ENCODE measurements at places on chromosomes 5 and 9.

DNA sequence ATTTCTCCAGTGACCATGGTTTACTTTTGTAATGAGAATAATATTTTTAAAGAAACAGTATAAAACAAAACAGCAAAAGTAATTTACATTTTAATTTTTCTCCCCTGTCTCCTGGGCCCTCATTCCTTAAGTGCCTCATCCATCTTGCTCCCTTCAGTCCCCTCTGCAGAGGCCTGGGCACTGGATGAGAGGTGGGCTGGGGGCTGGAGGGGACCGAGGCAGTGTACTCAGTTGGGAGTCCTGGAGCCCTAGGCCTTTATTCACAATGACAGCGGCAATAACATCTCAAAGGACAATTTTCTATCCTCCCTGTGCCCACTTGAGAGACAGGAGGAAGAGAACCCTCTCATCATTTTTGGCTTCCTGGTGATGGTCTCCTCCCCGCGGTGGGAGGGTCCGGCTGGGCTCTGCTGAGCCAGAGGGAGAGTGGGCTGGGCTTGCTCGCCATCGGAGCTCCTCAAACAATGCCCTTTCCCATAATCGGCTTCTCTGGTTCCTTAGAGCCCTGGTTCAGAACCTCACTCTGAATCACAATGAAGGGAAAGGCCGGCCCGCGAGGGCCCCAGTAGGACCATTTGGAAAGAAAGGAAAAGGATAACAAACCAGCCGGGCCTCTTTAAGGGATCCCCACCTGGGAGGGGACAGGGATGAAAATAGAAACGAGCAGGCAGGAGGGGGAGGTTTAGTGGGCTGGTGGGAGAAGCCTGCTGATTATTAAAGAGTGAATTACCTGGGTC is 9.7 kb upstream of the SMIM32 start:
- DNase-seq: no peak

- DNase-seq: no peak
These were observed 4.2 kb downstream of the NIPBL start for GRCh38 chr5:36880761-36881160.

GRCh38 chr5:134547999-134548658 is 22.7 kb downstream of the JADE2 start:
- DNase-seq: no peak

- DNase-seq: no peak
These were observed 92.5 kb upstream of the CPEB4 start for GRCh38 chr5:173795601-173796000.

- no peak for DNase-seq
These were observed 5.2 kb downstream of the F2R start for GRCh38 chr5:76720988-76721569.

- DNase-seq: peak; percentile 15
These were observed 56.3 kb downstream of the INSYN2B start for GRCh38 chr5:169923988-169924387.

GRCh38 chr5:32275396-32275741 is 37.4 kb downstream of the MTMR12 start:
- DNase-seq: no peak

DNA sequence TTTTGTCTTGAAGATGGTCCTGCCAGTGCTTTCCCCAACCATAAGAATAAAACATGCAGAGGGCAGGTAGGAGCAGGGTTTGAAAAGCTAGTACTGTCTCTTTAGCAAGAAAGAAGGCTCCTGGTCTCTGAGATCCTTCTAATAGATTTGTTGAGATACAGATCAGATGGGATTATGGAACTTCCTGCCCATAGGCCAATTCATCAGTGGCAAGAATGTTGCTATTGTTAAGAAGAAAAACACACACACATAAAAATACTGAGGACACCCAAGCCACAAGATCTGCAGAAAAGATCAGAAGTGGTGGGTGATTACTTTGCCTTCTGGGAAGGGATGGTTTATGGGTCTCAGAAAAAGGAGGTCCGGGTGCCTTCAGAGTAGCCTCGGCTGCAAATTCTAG is 59.8 kb downstream of the TNC start:
- no peak for DNase-seq

DNA sequence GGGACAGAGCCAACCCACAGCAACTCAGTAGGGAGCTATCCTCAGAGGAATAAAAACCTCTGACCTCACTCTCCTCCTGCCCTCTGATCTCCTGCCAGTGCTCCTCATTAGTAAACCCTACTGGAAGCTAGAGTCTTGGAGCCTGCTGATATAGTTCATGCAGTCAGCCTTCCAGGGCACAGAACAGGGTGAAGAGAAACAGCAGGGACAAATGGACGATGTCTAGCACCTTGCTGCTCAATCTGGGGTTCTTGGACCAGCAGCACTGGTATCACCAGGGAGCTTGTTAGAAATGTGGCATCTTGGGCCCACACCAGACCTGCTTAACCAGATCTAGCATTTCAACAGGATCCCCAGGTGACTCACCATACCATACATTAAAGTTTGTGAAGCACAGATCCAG is 5.5 kb upstream of the GALNT12 start:
- no peak for DNase-seq

DNA sequence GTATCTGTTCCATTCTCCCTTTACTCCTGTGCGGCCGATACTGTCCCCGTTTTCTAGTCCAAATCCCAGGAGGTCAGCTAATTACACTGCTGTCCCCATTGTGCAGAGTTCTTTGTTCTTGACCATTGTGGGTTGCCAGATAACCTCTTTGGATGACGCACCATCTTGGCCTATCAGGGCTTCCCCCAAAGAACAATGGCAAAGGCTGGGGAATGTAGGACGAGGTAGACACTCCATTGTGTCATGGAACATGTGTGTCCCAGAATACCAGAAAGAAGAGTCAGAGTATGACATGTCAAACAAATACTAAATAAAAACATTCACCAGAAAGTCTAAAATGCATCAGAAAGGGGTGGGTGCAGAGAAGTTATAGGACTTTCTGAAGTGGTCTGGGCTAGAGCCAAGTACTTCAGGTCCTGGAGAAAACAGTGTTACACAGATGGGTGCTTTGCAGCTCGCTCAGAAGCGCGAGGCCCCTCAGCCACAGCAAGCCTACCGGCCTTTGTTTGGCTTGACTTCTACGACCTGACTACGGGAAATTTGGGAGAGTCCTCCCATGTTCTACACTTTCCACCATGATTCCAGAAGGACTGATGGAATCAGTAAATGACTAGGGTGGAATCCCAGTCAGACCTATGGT is 83.2 kb upstream of the SSBP2 start:
- DNase-seq: no peak

GRCh38 chr5:160293901-160294561 is 18.3 kb downstream of the CCNJL start:
- no peak for DNase-seq

DNA sequence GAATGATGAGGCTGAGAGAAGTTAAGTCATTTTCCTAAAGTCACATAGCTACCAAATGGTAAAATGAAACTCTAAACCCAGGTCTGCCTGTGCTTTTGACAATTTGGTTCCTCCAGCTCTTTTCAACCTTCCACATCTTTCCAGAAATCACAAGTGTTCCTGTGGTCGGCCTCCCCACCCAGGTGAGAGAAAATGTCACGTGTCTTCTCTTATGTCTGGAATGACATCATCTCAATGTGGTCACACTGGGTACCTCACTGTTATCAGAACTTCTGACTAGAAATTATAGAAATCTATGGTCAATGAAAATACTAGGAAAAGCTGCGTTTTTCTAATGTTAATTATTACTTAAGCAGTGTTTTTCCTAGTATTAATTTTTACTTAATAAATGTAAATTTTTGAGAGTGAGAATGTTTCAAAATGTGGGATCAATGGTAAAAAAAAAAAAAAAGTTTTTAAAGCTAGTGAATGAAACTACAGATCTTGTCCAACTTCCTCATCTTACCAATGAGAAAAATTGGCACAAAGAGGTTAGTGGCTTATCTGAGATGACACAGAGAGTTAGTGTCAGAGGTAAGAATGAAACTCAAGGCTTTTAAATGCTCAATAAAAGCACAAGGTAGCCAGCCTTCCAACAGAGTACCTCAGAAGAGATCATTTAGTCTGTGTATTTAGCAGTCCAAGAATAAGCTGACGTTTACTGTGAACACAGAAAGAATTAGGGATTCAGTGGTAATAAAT is 228.7 kb upstream of the NR4A3 start:
- no peak for DNase-seq

GRCh38 chr9:83296123-83296522 is 233.2 kb upstream of the RASEF start:
- peak; percentile 10 for DNase-seq

GRCh38 chr9:124351672-124352468 is 63.4 kb downstream of the PSMB7 start:
- no peak for DNase-seq

DNA sequence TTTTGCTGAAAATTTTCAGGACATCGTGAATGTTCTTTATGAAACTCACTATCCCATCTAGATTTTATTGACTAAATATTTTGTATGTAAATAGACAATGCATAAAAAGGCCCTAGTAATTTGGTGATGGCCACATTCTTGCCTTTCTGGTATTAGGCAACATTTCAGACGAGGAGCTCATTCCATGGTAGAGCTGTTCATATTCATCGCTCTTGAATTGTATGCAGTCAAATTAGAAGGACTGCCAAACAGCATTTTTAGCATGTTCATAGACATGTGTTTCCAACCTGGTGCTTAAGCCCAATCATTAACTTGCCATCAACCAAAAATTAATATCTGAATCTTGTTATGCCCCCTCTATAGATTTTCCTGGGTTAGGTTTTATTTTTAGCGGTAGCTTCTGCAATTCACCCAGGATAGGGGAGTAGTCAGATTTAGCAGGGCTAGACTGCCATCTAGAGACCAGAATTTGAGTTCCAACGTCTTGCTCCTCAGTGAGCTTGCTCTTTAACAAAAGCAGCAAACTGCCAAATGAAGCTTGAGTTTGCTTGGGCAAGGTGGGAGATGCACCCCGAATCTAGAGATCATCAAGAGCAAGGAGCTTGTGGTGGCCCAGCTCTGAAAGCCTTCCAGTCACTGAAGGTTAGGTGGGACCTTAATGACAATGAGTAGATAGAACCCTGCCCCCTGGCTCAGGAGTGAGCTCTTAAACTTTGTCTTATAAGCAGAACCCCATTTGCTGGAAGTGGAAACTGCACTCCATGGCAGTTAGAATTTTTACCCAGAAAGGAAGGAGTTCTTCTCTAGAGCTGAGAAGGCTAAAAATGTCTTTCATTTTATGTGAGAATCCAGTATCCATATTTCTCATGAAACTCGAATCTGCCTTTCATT is 456.2 kb downstream of the RASEF start:
- no peak for DNase-seq

DNA sequence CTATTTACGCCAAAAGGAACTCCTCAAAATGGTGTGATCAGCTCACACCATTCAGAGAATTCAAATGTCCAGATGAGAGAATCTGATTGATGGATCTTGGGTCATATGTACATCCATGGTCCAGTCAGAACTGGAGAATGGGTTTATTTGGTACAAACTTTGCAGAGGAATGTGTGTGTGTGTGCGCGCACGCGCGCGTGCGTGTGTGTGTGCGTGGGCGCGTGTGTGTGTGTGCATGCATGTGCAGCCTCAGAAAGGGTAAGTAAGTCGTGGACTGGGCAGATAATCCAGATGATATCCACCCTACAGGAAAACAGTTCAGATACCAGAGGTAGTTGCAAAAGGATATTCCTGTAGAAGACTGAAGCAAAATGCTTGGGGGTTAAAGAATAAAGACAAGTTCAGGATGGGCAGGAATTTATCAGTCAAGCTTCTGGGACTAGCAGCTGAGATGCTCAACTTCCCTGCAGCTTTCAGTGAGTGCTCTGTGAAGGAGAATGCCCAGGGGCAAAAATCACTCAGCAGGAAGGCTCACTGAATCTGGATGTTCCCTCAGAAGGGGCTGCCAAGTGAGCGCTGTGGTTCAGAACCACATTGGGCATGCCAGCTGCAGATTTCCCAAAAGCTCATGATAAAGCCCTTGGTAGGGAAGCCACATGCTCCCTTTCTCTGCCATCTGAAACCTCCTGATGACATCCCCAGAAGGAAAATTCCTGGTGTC is 440.5 kb upstream of the SGCD start:
- no peak for DNase-seq

DNA sequence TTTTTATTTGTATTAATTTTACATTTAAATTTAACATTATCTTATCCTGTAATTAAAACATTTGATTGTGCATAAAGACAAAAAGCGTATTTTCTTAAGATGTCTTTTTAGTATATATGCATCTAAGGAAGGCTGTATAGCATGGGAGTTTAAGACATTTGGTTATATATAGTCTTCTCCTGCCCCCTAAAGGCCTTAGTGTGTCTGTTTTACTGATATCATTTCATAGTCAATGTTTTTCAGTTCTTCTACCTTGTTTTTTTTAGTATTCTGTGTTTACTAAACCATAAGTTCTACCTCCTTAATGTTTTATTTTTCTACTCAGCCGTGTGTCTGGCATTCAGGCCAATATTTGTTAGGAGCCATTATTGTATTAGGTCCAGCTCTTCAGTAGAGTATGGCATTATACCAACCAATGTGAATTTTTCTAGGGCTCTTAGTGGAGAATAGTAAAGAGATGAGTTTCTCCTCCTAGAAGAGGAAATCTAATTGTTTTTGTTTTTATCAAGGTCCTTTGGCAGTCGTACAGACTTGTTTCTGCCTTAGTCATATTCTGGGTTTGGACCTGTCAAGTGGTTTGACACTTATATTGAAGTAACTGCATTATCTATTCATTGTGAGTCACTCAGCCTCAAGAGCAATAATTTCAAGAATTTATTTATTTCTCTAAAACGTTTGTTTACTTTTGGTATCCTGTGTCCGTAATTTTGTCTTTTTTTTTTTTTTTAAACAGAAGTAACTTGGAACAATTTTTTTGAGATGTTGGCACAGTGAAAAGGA is 74.8 kb downstream of the SLF1 start:
- DNase-seq: no peak

DNA sequence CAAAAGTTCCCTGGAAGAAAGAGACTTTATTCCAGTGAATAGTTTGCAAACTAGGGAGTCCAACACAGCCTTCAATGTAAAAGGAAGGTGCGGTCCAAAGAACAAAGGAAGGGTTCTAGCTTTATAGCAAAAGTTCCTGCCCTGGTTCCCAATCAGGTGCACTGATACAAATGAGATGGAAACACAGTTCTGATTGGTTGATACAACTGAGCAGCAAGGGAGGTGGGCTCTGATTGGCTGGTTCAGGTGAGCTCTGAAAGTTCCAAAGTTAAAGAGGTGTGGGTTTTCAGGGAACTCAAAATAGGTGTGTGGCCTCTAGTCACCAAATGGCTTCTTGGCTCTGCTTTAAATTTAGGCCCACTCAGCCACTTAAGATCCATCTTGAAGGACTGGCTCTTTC is 43.1 kb downstream of the P4HA2 start:
- DNase-seq: no peak

- DNase-seq: no peak
These were observed 31.6 kb downstream of the PRLR start for GRCh38 chr5:35198686-35199085.
